ENCODE measurements at places on chromosomes 7 and 10. TPM values are rescaled to one million over a fixed set of nuclear protein-coding genes. Genes with fewer than 3 reads are reported as not detected.

SEMA3A gene
- 24.5 TPM for total RNA-seq

ITGB8 gene
- total RNA-seq = 12.5 TPM

EBF3 gene
- total RNA-seq = 33.4 TPM

DRGX gene
- not detected for total RNA-seq
